ENCODE measurements at places on chromosomes 3 and 15. TPM values are rescaled to one million over a fixed set of nuclear protein-coding genes. Genes with fewer than 3 reads are reported as not detected.

The CCR8 gene
- not detected for total RNA-seq

The PDZRN3 gene
- total RNA-seq, result not detected

The COL6A5 gene
- not detected for total RNA-seq

The IL17RB gene
- 0.94 TPM for total RNA-seq

The LRRN1 gene
- total RNA-seq, result not detected

The LSAMP gene
- total RNA-seq, result 0.06 TPM

All from A549 treated with CpdA at 1 μM for 4 hours (cell line).